D721Med (cell line): ENCODE measurements at places on chromosomes 3 and 15.

DNA sequence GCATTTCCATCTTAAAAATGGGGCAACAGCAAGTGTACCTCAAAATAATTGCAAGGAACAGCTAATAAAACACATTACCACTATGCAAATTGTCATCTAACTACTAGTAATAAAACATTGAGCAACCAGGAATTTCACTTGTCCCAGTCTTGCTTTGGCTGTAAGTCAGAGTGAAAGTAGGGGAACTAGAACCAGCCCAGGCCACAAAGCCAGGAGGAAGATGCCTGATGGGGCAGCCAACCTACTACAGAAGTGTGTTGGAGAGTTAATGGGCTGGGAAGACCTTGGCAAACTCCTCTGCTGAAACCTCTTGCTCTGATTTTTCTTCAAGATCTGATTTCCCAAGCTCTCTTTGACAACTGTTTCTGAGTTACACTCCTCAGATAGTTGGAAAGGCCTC lies 40.2 kb upstream of the LPP start:
- no peak for DNase-seq

GRCh38 chr15:75523011-75523410 lies 56.1 kb downstream of the PTPN9 start:
- no peak for DNase-seq

DNA sequence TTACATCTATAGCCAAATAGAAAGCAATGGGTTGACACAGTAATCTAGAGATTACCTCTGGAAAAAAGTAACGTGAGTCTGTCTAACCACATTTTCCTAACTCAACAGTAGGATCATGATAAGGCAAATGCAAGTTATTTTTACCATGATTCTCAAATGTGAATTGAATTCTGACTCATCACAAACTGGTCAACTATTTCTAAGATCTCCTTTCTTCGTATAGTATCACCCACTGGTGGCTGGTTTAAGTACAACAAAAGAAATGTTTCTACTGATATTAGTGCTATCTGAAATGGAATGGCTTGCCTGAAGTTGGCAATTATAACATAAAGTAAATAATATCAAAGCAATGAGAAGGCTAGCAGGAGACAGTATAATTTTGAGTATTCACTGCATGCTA lies 102.2 kb downstream of the ABI3BP start:
- no peak for DNase-seq

GRCh38 chr3:148797795-148798194 lies 29.8 kb upstream of the CPB1 start:
- no peak for DNase-seq

GRCh38 chr15:38564557-38565286 lies at the start of gene RASGRP1:
Gene RASGRP1 (minus strand): TSS chr15:38564814. CDS start chr15:38564628, 186 bp downstream.
- DNase-seq = no peak
